T-helper 9 cell (primary cell): ENCODE measurements at places on chromosomes 5 and 9.

DNA sequence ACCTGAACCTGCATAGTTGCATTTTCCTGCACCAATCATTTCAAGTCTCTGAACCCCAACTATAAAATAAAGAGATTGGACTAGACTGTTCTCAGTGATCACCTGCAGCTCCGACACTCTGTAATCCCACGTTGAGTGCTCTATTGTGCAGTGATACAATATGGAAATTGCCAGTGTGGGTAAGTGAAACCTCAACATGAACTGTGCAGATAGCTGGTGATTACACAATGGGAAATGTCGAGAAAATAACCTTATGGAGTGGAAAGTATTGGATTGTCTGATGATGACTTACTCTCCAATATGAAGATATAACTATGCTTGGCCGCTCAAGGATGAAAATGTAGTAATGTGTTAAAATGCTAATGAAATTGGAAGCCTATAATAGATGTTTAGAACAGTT is 293.1 kb upstream of the BRINP1 start:
- DNase-seq: no peak

DNA sequence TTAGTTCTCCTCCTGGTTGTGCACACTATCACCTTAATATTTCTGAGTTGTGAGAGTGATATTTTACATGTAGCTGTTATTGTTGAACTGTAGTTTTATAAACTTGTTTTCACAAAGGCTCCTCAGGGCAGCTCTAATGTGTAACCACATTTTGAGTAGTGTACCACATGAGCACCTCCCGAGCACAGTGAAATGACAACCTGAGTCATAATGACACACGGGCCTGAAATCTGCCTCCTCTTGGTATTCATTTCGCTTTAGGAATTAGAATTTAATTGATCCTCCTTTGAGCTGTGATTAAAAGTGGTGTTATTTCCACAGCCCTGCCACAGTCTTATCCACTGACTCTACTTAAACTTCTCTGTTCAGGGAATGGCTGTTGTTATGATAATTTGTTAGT is 7.9 kb downstream of the MTRR start:
- no peak for DNase-seq

- no peak for DNase-seq
These were observed 161.4 kb downstream of the SLIT3 start for GRCh38 chr5:169139480-169140050.

DNA sequence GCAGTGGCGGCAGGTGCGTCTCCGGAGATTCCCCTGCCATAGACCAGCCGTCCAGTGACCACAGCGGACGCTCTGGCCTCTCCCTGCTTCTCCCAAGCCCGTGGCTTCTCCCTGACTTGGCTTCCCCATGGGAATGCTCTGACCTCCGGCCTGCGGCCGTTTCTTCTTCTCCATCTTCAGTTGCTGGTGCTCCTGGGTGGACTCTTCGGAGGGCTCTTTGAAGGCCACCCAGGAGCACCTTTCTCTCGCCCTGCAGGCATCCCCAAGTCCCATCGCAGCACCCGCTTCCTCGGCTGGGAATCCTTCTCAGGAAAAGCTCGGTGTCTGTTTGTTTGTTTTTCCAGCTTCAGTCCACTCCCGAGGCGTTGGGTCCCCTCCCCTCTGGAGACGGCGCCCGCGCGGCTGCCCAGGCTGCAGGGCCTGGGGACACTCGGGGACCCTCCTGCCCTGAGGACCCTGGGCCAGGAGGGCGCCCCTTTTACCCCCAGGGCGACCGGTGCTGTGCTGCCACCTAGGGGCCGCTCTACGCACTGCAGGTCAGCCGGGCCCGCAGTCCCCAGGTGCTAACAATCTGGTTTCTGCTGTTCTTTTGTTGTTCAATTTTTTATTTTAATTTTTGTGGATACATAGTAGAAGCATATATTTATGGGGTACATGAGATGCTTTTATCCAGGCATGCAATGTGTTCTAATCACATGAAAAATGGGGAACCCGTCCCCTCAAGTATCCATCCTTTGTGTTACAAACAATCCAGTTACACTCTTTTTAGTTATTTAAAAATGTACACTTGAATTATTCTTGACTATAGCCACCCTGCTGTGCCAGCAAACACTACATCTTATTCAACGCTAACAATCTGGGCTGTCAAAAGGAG is 197.9 kb upstream of the ADAMTS16 start:
- DNase-seq: no peak

- no peak for DNase-seq
These were observed 195.9 kb downstream of the TMEM38B start for GRCh38 chr9:105890046-105890822.

GRCh38 chr5:100574716-100575115 is 39.5 kb downstream of the FAM174A start:
- no peak for DNase-seq

DNA sequence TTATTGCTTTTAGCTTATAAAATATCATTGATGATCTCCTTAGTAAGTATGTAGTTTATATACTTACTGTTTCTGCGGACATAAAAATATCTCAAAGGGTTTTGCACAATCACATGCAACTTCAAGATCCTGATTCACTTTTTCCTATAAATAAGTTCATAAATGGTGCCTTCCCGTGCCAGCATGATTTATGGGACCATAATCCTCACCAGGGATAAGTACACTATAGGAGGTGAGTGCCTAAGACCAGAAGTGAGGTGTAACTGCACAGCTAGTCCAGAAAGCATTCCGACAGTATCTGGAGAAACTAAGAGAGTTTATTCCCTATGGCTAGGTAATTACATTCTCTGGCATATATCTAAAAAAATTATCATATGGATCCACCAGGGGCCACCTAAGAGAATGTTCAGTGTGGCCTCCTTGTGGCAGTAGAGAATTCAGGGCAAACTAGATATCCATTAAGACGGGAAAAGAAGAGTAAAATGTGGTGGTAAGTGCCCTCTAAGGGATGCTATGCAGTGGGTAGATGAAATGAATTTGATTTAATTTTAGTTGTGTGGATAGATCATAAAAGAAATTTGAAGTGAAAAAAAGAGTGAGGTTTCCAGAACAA is 402.5 kb upstream of the SLC24A2 start:
- DNase-seq: no peak

DNA sequence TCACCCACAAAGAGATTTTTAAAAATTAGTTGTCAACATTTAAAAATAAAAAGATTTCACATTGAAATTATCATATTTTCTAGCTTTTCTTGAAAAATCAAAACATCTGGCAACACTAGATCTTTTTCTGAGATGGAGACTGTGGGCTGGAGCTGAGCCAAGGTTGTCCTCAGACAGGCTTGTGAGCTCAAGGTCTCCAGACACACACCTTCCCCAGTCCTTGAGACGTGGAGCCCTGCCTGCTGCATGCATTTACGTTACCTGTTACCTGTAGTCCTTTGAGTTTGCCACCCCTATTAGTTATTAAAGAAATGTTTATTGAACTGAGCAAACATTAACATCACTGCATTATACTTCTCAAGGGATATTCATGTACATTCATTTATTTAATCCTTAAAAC is 87.5 kb upstream of the TLE1 start:
- DNase-seq: no peak

DNA sequence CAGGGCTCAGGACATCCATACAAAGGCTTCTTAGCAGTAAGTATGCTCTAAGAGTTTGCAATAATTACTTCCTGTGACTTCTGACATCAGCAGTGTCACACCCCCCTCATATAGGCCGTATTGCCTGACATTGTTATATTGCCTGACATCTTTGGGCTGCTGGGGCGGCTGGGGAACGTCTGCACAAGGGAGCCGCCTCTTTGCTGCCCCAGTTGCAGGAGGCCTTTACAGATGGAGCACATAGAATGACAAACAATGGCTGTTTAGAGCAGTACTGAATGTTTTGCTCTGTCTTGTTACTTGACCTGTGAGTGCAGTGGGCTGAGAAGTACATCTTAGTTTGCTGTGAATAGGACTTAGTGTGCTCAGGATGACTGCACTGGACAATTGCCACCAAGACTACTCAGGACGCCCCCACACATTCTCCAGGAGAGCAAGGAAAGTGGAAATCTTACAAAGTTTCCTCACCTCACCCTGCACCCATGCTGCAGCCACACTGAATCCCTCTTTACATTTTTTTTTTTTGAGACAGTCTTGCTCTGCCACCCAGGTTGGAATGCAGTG is 65.4 kb upstream of the SPOCK1 start:
- DNase-seq: no peak

DNA sequence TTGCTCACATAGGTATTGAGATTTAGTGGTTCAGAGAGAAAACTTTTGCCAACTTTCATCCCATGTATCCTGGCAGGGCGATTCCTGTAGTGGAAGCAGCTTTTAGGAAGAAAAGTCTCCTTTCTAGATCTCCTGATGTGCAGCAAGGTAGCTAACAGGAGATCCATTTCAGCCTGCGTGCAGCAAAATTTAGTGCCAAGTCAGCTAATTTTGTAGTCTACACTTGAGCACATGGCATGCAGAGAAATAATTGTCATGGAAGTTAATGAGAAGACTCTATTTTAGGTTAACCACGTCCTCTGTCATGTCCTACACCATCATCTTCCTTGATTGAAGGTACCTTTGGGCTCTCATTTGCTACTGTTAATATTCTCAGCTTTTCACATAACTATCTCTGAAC is 165.8 kb downstream of the PTPRD start:
- no peak for DNase-seq

GRCh38 chr5:109448838-109449237 is 39.1 kb upstream of the PJA2 start:
- no peak for DNase-seq

GRCh38 chr5:171816666-171817065 is 31.0 kb downstream of the SMIM23 start:
- no peak for DNase-seq

- no peak for DNase-seq
These were observed 134.1 kb downstream of the PAPPA start for GRCh38 chr9:116287721-116288120.

DNA sequence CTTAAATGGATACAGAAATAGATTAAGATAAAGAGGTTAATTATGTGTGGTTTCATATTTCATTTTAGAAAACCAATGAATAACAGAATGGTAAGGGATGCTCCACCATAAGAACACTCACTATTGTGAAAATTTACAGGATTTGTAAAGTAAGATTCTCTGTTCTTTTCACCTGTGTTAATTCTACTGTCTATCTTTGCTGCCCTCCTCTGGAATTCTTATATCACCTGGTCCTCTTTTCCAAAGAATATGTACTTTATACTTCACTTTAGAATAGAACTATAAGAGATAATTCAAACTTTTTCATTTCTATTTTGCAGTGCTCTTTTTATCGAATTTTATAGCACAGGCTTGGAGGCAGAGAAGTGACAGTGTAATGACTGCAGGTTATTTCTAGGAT is 213.4 kb downstream of the LURAP1L start:
- DNase-seq: no peak

- no peak for DNase-seq
These were observed 176.1 kb downstream of the CWC27 start for GRCh38 chr5:64944868-64945267.

DNA sequence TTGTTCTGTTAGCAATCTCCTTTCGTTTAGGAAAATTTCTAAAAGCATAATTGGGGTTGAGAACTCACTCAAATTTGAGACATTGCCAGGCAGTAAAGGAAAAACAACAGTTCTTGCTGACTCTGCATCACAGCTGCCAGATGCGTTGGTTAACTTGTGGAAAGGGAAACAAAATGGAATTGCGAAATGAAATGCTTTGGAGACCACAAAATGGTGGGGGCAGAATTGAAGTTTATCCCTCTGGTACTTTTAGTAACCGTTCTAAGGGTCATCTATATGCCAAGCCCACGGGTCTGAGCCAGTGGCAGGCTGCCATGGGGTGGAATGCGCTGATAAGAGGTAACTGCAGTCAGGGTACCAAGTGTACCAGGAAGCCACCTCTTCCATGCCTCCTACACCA is 28.6 kb upstream of the SELENOP start:
- no peak for DNase-seq

DNA sequence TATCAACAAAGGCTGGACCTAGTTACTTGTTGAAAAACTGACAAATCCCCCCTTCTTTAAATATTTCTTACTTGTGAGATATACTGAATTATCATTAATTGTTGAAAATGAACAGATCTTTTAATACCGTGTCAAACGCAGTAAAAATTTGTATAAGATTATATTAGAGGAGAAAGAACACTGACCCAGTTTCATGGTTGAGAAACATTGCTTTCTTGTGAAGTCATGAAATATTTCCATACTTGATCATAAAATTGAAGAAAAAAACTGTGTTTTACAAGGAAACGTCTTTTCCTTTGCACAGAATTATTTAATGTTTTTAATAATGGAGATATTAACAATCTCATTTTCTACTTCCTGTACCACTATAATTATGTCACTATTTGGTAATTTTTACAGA is 45.8 kb downstream of the MOCS2 start:
- DNase-seq: no peak

DNA sequence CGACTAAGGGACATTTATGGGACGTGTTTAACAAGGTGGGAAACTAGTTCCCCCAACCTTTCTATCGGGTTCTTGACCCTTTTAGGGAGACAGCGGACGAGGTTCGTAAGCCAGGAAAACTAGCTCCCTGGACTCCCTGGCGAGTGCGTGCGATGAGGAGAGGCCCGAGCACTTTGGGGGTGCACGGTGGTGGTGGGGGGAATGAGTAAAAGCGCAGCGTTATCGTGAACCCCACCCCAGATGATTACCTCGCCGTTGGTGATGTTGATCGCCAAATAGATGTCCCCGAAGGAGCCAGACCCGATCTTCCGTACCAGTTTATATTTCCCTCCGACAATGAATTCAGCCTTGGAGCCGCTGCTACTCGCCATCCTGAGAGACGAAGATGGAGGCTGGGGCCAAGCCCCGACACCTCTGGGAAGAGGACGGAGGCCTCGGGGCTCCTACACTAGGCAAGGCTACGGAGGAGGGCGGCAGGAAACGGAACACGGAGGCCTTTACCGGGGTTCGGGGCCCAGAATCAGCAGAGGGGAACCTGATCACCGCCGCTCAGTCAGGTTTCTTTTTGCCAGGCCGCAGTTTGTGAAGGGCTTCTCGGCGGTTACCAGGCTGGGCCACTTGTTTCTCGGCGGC is 529 bp downstream of the CSNK1A1 start:
- DNase-seq: no peak

GRCh38 chr9:130306823-130307666 is 41.5 kb downstream of the HMCN2 start:
- DNase-seq: no peak

GRCh38 chr9:17339156-17339555 is 204.3 kb downstream of the CNTLN start:
- no peak for DNase-seq

DNA sequence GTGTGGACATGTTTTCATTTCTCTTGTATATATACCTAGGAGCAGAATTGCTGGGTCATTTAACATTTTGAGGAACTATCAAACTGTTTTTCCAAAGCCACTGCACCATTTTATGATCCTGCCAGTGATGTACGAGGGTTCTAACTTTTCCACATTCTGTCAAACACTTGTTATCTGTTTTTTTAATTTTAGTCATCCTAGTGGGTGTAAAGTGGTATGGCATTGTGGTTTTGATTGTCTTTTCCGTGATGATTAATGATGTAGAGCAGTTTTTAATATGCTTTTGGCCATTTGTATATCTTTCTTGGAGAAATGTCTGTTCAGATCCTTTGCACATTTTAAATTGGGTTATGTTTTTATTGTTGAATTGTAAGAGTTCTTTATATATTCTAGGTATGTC is 107.0 kb downstream of the MELK start:
- DNase-seq: no peak
